ENCODE measurements at places on chromosomes 6 and 20.

- DNase-seq = no peak
Measured at GRCh38 chr20:17210983-17211382, 15.9 kb upstream of the PCSK2 start.

DNA sequence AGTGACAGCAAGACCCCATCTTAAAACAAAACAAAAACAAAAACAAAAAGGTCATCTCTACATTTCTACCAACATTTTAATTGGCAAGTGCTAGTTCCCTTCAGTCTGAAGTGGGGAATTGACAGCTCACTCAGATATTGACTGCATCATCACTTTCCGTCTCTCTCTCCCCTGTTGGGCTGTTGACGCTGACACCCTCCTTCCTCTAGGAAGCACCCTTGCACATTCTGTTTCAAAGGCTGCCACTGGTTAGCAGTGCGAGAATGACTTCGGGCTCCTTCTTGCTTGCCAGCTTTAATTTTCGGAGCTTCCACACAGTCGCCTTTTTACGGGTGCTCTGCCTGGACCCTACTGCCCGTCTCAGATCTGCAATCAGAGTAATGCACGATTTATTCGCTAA is 96.6 kb upstream of the INSM1 start:
- no peak for DNase-seq

DNA sequence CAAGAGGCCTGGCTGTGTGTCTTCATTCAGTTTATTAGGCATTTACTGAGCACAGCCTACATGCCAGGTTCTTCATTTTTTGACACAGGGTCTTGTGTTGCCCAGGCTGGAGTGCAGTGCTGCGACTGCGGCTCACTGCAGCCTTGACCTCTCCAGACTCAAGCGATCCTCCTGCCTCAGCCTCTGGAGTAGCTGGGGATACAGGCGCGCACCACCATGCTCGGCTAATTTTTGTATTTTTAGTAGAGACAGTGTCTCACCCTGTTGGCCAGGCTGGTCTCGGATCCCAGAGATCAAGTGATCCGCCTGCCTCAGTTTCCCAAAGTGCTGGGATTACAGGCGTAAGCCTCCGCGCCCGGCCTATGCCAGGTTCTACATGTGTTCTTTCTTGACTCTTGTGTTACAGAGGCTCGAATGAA is 601 bp upstream of the ATRN start:
- no peak for DNase-seq

DNA sequence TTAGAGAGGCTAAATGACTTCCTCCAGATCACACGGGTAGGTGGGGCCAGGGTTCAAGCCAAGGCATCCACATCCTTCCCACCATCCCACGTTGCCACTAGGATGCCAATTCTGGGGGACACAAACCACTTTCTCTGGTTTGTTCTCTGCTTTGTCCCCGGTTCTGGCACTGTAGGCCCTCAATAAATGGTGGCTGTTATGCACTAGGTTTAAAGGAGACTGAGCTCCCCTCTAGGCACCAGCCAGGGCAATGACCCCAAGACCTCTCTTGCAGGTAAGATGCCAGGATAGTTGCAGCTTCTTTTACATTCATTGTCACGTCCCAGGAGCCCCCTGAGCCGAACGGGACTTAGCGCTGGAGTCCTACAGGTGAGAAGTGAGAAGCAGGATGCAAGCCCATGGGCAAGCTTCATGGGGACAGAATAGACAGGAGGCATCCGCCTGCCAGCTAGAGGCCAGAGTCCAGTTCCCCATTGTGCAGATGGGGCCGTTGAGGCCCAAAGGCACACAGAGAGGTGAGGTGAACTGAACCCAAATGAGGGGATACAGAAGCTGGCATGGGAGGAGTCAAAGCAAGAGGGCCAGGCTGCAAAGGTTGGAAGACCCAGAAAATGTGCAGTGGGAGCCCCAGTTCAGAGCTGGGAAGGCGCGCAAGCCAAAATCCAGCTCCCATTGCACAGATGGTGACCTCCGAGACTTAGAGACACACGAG is 677 bp downstream of the PXMP4 start:
- no peak for DNase-seq

DNA sequence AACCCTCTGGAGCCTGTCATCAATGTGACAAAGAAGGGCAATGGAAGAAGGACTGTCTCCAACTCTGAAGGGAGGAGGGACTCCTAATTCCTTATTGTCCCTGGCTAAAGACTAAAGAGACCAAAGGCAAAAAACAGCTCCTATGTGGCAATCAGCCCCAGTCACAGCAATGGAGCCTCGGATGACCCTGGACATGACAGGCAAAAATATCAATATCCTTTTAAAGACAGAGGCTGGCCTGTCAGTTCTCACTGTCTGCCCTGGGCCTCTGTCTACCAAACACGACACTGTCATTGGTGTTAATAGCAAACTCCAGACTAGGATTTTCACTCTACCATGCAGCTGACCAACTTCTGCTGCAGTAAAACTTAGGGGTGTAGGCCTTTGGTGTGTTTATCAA is 38.0 kb upstream of the POU5F1 start:
- no peak for DNase-seq

- DNase-seq = no peak
Measured at GRCh38 chr20:8946036-8946940, 122.6 kb upstream of the PLCB4 start.

DNA sequence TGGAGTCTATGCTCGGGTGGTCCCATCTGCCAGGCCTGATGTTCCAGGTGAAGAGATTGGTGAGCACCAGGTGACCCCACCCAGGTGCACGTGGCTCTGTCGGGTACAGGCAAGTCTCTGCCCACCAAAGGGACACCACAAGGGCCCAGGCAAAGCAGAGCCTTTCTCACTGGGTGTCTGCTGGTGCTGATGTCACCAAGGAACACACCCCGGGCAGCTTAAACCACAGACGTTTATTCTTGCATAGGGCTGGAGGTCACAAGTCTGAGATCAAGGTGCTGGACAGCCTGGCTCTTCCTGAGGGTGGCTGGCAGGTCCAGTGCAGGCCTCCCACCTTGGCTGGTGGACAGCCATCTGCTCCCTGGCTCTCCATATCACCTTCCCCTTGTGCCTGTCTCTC is 100.7 kb upstream of the CD93 start:
- DNase-seq = no peak

Data from stimulated activated CD8-positive, alpha-beta memory T cell treated with anti-CD3 and anti-CD28 coated beads, Interleukin-4, amount 100 ng/mL, for 4 hours (primary cell).